CD8-positive, alpha-beta memory T cell (primary cell): ENCODE measurements at places on chromosomes 2 and 18. TPM values are rescaled to one million over a fixed set of nuclear protein-coding genes. Genes with fewer than 3 reads are reported as not detected.

- H3K27ac ChIP-seq, result no peak overlapping the region
- no peak for DNase-seq
- H3K36me3 ChIP-seq, result no peaks in the 10 kb centered on the region
- no peaks in the 10 kb centered on the region for H3K4me1 ChIP-seq
- no peak overlapping the region for H3K4me3 ChIP-seq
These were observed 73.4 kb downstream of the SOCS6 start for GRCh38 chr18:70362258-70362657.

Gene ADD2
- polyA plus RNA-seq, result 0.18 TPM

Gene FOXI3
- not detected for polyA plus RNA-seq

Gene SPATA3
- polyA plus RNA-seq, result not detected

Gene ERFE
- not detected for polyA plus RNA-seq

Gene NEU2
- not detected for polyA plus RNA-seq

DNA sequence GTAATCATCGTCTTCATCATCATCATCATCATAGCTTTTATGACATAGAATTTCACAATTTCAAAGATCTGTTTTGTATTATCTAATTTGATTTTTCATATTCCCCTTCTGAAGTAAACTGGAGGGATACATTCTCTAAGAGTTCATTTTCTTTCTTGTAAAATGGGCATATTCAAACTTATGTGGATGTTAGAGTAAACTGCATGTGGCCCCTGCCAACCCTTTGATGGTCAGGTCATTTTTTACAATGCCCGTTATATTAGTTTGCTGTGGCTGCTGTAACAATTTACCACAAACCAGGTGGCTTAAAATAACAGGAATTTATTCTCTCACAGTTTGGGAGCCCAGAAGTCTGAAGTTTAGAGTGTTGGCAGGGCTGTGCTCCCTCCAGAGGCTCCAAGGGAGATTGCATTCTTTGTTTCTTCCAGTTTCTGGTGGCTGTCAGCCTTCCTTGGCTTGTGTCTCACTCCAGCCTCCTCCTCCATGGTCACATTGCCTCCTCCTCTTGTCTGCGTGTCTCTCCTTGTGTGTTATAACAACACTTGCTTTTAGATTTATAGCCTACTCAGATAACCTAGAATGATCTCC, 127.5 kb upstream of the MMADHC start:
- H3K36me3 ChIP-seq, result no peaks in the 10 kb centered on the region
- DNase-seq, result no peak
- H3K27me3 ChIP-seq, result no peaks in the 10 kb centered on the region
- H3K4me1 ChIP-seq, result no peaks in the 10 kb centered on the region
- H3K4me3 ChIP-seq, result no peak overlapping the region

- H3K4me1 ChIP-seq, result no peaks in the 10 kb centered on the region
- no peaks in the 10 kb centered on the region for H3K36me3 ChIP-seq
- no peaks in the 10 kb centered on the region for H3K27me3 ChIP-seq
- H3K4me3 ChIP-seq, result no peak overlapping the region
- DNase-seq, result no peak
- H3K27ac ChIP-seq, result no peak overlapping the region
These were observed 11.2 kb upstream of the SP5 start for GRCh38 chr2:170703776-170704476.

Gene ADCYAP1
- polyA plus RNA-seq, result not detected

DNA sequence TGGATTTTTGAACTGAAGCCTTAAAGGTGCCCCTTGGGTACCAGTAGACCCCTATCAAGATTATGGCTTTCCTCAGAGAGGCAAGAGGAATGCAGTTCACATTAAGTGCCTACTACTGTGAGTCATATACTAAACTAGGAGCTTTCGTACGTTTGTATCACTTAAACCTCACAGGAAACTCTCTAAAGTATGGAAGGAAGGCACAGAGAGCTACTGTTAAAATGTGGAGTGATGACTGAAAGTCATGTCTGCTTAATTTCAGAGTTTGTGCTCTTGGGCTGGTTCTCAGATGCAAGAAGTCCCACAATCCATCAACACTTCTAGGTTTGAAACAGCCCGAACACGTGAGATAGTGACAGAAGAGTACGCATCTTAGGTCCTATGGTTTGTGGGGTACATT, 4.7 kb downstream of the PLCL1 start:
- H3K4me1 ChIP-seq, result peaks cover 24% of the 10 kb centered on the region
- no peaks in the 10 kb centered on the region for H3K36me3 ChIP-seq
- no peak overlapping the region for H3K4me3 ChIP-seq
- DNase-seq, result no peak

Gene SERPINB8
- polyA plus RNA-seq, result 14.9 TPM

DNA sequence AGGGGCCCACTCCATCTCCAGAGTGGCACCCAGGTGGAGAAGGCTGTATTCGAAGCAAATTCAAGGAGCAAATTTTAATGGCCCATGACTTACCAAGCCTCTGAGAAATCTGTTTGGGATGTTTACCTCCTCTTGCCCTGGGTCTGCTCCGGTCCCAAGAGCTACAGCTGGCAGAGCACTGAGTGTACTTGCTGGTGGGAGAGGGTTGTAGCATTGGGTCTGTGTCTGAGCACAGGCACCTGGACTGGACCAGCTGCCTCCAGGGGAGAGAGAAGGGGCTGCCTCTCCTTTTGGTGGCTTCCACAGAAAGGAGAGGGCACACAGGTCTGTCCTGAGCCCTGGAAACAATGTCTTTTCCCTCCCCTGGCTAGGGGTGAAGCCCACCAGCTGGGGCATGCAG, 9.8 kb downstream of the EN1 start:
- no peak overlapping the region for H3K4me3 ChIP-seq
- no peak for DNase-seq
- no peak overlapping the region for H3K27ac ChIP-seq
- peaks cover 43% of the 10 kb centered on the region for H3K27me3 ChIP-seq

- H3K27me3 ChIP-seq, result no peaks in the 10 kb centered on the region
- H3K36me3 ChIP-seq, result no peaks in the 10 kb centered on the region
- DNase-seq, result no peak
- no peak overlapping the region for H3K27ac ChIP-seq
- H3K4me1 ChIP-seq, result no peaks in the 10 kb centered on the region
These were observed 151.3 kb upstream of the PELI1 start for GRCh38 chr2:64295326-64296139.

- H3K27ac ChIP-seq, result no peak overlapping the region
- H3K36me3 ChIP-seq, result no peaks in the 10 kb centered on the region
- H3K4me1 ChIP-seq, result peaks cover 4% of the 10 kb centered on the region
- peaks cover 15% of the 10 kb centered on the region for H3K27me3 ChIP-seq
These were observed 1.3 kb downstream of the KCTD1 start for GRCh38 chr18:26546875-26547645.

GRCh38 chr18:48548011-48548771, 9.4 kb downstream of the CTIF start:
- H3K27ac ChIP-seq, result no peak overlapping the region
- no peak overlapping the region for H3K4me3 ChIP-seq
- no peaks in the 10 kb centered on the region for H3K27me3 ChIP-seq
- no peak for DNase-seq
- no peaks in the 10 kb centered on the region for H3K36me3 ChIP-seq

DNA sequence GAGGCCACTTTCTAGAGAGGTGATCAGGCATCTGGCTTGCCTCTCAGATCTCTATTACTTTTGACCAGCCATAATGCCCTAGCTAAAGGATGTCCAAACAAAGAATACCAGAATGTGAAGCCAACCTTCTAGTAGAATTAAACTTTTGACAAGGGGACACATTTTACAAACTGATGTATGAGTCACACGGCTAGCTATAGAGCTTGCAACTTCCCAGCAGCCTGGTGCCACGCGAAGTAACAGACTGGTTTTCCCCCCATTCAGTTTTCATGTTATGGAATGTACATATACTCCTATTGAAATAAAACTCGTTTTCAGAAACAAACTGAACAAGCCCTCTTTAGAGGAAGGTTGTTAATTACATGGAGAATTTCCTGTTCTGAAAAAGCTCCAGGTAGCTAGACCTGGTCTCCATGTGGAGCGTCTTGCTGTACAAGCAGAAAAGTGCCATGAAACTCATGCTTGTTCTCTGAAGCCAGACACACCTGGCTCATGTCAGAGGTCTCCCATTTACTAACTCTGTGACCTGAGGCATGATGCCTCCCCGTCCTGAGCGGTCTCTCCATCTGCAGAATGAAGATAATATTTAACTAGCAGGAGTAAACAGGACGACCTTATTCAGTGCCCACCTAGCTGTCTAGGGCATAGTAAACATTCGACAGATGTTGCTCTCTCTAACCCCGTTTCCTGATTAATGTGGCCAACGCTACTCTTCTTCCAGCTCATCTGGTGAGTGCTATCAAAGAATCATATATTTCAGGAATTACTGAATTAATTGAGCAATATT, 81.5 kb upstream of the MAP3K20 start:
- no peak overlapping the region for H3K27ac ChIP-seq
- no peak for DNase-seq
- no peak overlapping the region for H3K4me3 ChIP-seq
- no peaks in the 10 kb centered on the region for H3K4me1 ChIP-seq
- H3K27me3 ChIP-seq, result no peaks in the 10 kb centered on the region

GRCh38 chr2:161569401-161569800, 54.8 kb upstream of the SLC4A10 start:
- H3K4me3 ChIP-seq, result no peak overlapping the region
- H3K27ac ChIP-seq, result no peak overlapping the region
- H3K4me1 ChIP-seq, result no peaks in the 10 kb centered on the region
- no peak for DNase-seq
- no peaks in the 10 kb centered on the region for H3K36me3 ChIP-seq

Gene RSAD2
- 7.6 TPM for polyA plus RNA-seq

Gene GALR1
- not detected for polyA plus RNA-seq

DNA sequence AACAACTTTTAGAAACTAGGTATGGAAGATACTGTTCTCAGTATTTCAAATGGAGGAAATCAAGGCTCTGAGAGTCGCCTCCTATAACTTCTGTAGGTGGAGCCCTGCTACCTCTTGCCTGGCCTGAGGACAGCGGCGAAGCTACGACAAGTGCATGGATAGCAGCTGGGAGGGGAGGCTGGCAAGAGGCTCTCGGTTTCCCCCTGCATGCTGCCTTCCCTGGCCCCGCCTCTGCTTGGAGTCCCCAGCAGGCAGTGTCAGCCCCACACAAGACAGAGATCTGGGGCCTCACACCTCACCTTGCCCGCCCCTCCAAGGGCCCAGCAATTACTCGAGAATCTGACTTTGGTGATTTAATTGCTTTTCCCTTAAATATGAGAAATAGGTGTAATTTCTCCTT, 107.6 kb upstream of the POU3F3 start:
- no peaks in the 10 kb centered on the region for H3K4me1 ChIP-seq
- no peak overlapping the region for H3K27ac ChIP-seq
- DNase-seq, result no peak
- no peaks in the 10 kb centered on the region for H3K27me3 ChIP-seq

DNA sequence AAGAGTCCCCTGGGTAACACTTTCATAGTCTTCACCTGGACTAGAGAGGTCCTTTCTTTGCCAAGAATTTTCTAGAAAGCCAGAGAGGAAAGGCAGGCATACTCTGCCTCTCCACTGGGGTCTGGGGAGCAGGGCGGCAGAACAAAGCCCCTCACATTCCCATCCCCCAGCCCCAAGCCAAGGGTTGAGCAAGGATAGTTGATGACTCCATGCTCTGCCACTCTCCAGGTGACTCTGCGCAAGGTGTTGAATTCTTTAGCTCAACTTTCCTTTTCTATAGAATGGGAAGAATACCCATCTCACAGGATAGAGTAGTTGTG, 2.9 kb upstream of the GDF7 start:
- H3K27ac ChIP-seq, result no peak overlapping the region
- DNase-seq, result no peak
- peaks cover 58% of the 10 kb centered on the region for H3K27me3 ChIP-seq
- no peak overlapping the region for H3K4me3 ChIP-seq
- peaks cover 4% of the 10 kb centered on the region for H3K4me1 ChIP-seq

Gene ITPRID2
- 3.4 TPM for polyA plus RNA-seq

DNA sequence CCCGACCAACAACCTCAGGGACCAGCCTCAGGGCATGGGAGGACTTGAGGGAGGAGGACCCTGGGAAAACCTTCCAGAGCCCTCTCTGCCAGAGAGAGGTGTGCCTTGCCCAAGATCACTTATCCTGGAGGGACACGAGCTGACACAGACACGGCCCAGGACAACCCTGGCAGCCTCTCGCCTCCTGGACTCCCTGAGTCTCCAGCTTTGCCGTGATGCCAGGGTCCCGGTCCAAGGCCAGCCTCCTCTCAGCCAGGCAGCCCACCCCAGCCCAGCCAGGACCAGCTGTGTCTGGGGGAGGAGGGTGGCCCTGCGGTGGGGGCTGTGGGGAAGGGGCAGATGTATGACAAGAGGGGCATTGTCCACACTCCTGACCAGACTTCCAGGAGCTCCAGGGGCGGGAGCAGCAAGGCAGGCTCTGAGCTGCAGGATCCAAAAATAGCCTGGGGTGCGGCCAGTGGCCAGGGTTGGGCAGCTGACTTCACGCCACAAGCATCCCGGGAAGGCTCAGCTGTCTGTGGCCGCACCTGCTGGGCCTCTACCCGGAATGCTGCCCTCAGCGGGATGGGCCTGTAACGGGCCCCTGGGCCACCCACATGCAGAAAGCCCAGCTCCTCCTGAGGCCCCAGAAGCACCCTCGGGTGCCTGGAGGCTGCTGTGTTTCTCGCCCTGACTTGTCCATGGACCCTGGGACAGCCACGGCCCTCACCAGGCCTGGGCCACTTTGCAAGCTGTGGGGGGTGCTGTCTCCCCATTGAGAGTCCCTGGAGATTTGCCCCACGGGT, 65.5 kb upstream of the GPC1 start:
- no peak overlapping the region for H3K4me3 ChIP-seq
- DNase-seq, result no peak
- no peaks in the 10 kb centered on the region for H3K36me3 ChIP-seq
- no peaks in the 10 kb centered on the region for H3K4me1 ChIP-seq
- no peaks in the 10 kb centered on the region for H3K27me3 ChIP-seq

- no peak overlapping the region for H3K27ac ChIP-seq
- no peaks in the 10 kb centered on the region for H3K36me3 ChIP-seq
- H3K27me3 ChIP-seq, result no peaks in the 10 kb centered on the region
- no peak overlapping the region for H3K4me3 ChIP-seq
- no peak for DNase-seq
- no peaks in the 10 kb centered on the region for H3K4me1 ChIP-seq
These were observed 225.7 kb downstream of the XIRP2 start for GRCh38 chr2:167114018-167114417.

DNA sequence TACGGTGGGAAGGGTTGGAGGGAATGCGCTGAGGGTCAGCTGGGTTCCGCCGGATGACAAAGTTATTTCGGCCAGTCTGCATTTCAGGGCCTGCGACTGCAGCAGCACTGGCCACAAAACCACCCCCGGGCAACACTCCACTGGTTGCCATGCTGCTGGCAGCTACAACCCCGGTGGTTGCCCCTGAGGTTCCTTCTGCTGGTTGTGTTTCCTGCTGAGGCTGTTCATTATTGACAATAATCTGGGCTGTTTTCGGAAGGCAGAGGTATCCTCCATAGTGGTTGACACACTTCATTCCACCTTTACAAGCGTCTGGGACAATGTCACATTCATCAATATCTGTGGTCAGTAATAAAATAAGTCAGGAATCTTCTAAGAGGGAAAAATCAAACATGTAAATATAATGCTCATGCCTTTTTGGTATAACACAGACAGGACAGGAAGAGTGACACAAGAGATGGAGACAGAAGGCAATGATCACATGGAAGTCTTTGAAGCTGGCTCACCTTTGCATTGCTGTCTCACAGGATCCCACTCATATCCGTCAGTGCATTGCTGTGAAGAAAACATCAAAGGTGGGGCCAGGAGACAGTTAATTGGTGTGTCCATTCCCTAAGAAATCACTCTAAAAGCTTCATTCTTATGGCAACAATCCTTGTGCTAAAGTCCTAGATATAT, 5.7 kb downstream of the EFEMP1 start:
- no peaks in the 10 kb centered on the region for H3K36me3 ChIP-seq
- no peaks in the 10 kb centered on the region for H3K4me1 ChIP-seq
- DNase-seq, result no peak
- H3K27me3 ChIP-seq, result no peaks in the 10 kb centered on the region
